ENCODE measurements at places on chromosomes 3 and 15.

- no peaks in the 10 kb centered on the region for H3K4me1 ChIP-seq
- no peaks in the 10 kb centered on the region for H3K36me3 ChIP-seq
- DNase-seq, result no peak
- no peak overlapping the region for H3K27ac ChIP-seq
- no peaks in the 10 kb centered on the region for H3K27me3 ChIP-seq
Observed at GRCh38 chr3:174156200-174156599, 702.9 kb upstream of the NAALADL2 start.

- no peaks in the 10 kb centered on the region for H3K27me3 ChIP-seq
- H3K4me3 ChIP-seq, result no peak overlapping the region
- H3K36me3 ChIP-seq, result peaks cover 94% of the 10 kb centered on the region
- H3K4me1 ChIP-seq, result peaks cover 39% of the 10 kb centered on the region
Observed at GRCh38 chr3:188219147-188219546, 65.2 kb downstream of the LPP start.

GRCh38 chr3:31707286-31707685 lies 174.6 kb downstream of the STT3B start:
- no peak overlapping the region for H3K27ac ChIP-seq
- DNase-seq, result no peak
- H3K4me3 ChIP-seq, result no peak overlapping the region
- 0 out of 2 replicates have a peak, but pooled peaks cover 6% of the 10 kb centered on the region for H3K4me1 ChIP-seq
- H3K36me3 ChIP-seq, result no peaks in the 10 kb centered on the region
- H3K27me3 ChIP-seq, result no peaks in the 10 kb centered on the region

- no peak overlapping the region for H3K4me3 ChIP-seq
- no peaks in the 10 kb centered on the region for H3K27me3 ChIP-seq
- H3K27ac ChIP-seq, result no peak overlapping the region
- no peaks in the 10 kb centered on the region for H3K4me1 ChIP-seq
- no peaks in the 10 kb centered on the region for H3K36me3 ChIP-seq
- DNase-seq, result no peak
Observed at GRCh38 chr3:147729641-147730040, 320.5 kb downstream of the ZIC1 start.
